GDM1 (cell line): ENCODE measurements at places on chromosomes 12 and 14.

- no peak for DNase-seq
Observed at GRCh38 chr12:5907807-5908206, 37.3 kb downstream of the ANO2 start.

- DNase-seq = no peak
Observed at GRCh38 chr14:56812364-56813141, 2.3 kb upstream of the OTX2 start.

DNA sequence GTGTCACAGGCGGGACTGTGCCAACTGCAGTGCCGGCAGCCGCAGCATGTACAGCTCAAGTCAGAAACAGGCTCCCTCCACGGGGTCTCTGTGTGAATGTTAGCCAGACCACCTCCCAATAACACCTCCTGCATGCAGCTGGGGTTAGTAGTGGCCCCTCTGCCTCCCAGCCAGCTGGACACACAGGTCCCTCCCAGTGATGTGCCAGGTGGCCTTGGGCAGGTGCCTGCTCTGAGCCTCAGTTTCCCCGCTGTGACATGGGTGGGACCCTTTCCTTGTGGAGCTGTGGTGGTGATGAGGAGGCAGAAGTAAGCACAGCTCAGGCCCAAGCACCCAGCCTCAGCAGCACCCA is 139.9 kb downstream of the ADGRD1 start:
- no peak for DNase-seq

DNA sequence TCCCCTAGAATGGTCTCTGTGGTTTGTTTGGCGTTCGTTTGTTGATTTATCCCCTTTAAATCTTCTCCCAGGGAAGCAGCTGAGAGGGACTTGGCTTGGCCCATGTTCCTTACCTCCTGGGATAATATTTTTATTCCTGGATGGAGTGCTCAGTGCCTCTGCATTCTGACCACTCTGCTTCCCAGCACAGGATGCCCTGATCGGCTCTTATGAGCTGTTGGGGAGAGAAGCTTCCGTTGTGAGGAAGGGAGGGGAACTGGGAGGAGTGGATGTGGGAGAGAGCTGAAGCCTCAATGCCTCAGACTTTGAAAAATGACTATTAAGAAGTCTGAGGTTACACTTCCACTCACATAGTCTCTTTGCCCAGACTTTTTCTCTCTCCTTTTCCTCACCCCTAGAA is 114.8 kb downstream of the SMOC1 start:
- no peak for DNase-seq
